ENCODE measurements at places on chromosomes 6 and 20. TPM values are rescaled to one million over a fixed set of nuclear protein-coding genes. Genes with fewer than 3 reads are reported as not detected.

Gene TSHZ2
- total RNA-seq, result 34.1 TPM

GRCh38 chr6:89775150-89775549 lies 44.4 kb downstream of the MDN1 start:
- no peak overlapping the region for H3K27ac ChIP-seq
- H3K36me3 ChIP-seq, result peaks cover 35% of the 10 kb centered on the region
- no peaks in the 10 kb centered on the region for H3K27me3 ChIP-seq
- H3K4me1 ChIP-seq, result no peaks in the 10 kb centered on the region

DNA sequence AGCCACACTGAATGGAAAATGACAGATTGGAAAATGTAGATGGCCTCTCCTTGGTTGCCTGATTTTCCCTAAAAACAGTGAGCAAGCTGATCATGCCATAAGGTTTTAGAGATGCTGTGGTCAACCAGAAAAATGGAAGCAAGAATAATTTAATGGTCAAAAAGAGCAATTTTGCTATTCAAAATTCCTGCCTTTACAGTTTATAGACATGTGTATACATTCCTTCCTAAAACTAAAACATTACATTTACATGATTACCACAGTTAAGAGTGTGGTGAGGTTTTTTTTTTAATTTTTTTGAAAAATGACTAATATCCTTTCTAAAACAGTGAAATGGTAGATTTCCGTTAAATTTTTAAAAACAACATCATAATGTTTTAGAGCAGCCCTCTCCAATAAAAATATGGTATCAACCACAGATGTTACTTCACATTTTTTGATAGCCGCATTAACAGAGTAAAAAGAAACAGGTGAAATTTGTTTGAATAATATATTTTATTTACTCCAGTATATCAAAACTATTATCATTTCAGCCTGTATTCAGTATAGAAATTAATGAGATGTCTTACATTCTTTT lies 407.0 kb upstream of the SOX4 start:
- no peak overlapping the region for H3K4me3 ChIP-seq
- no peak overlapping the region for H3K27ac ChIP-seq
- peaks cover 12% of the 10 kb centered on the region for H3K4me1 ChIP-seq
- H3K27me3 ChIP-seq, result no peaks in the 10 kb centered on the region

Gene SLC22A7
- total RNA-seq, result not detected

Gene POU5F1
- not detected for total RNA-seq

Gene ADA
- 54.9 TPM for total RNA-seq

Gene FOXC1
- total RNA-seq, result not detected

DNA sequence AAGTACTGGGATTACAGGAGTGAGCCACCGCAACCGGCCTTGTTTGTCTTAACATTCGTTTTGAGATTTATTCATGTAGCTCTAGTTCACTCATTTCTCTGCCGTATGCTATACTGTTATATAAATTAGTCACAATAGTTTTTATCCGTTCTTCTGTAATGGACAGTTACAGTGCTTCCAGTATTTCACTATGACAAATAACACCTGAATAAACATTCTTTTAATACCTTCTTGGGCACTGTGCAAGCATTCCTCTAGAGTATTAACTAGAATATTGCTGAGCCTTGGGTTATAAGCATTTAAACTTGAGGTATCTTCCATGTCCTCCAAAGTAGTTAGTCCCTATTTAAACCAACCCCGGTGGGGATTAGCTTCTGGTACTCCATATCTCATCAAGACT lies 45.6 kb downstream of the STK38 start:
- no peak overlapping the region for H3K4me3 ChIP-seq
- DNase-seq, result no peak
- peaks cover 23% of the 10 kb centered on the region for H3K36me3 ChIP-seq
- H3K27me3 ChIP-seq, result no peaks in the 10 kb centered on the region
- H3K27ac ChIP-seq, result no peak overlapping the region

GRCh38 chr6:152086223-152086873 lies 278.9 kb downstream of the ESR1 start:
- H3K4me3 ChIP-seq, result no peak overlapping the region
- no peak for DNase-seq
- no peaks in the 10 kb centered on the region for H3K36me3 ChIP-seq

DNA sequence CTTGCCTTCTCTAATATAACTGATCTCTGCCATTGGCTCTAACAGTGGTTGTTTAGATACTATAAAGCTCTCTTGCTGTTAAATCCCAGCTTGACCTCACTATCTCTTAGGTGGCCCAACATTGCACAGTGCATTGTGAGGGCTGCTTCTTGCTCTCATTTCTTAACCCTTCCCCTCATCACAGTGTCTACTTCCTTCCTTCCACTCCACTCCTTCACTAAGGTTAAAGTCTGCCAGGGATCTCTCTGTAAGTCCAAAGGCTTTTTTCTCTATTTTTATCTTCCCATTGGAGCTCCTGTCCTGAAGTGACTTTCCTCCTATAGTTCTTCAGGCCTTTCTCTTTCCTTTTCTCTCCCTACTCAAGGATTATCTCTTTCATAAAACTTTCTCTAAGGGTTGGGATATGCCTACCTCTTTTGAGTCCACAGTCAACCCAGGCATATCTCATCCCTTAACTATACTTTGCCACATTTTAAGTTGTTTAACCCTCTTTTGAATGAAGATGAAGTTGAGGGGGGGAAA lies 4.0 kb upstream of the TBC1D22B start:
- H3K27me3 ChIP-seq, result no peaks in the 10 kb centered on the region
- peaks cover 12% of the 10 kb centered on the region for H3K4me1 ChIP-seq
- no peaks in the 10 kb centered on the region for H3K36me3 ChIP-seq
- DNase-seq, result no peak
- H3K27ac ChIP-seq, result no peak overlapping the region

DNA sequence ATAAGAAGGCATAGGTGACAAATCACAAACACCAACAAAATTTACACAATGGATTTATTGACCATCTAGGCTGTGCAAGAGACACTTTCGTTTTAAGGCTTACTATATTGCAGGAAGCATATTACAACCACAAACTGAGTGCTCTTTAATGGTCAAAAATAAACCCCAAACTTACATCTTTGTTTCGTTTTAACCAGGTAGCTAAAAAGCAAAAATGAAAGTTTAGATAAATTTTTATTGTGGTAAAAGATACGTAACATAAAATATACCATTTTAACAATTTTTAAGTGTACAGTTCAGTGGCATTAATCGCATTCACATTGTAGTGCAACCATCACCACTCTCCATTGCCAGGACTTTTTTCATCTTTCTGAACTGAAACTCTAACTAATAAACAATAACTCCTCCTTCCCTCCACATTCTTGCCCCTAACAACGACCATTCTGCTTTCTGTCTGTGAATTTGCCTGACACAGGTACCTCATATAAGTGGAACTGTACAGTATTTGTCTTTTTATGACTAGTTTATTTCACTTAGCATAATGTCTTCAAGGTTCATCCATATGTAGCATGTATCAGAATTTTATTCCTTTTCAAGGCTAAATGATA lies 32.3 kb upstream of the DUSP22 start:
- H3K4me3 ChIP-seq, result no peak overlapping the region
- peaks cover 40% of the 10 kb centered on the region for H3K4me1 ChIP-seq
- H3K27me3 ChIP-seq, result no peaks in the 10 kb centered on the region
- H3K27ac ChIP-seq, result no peak overlapping the region

GRCh38 chr6:11764250-11764604 lies 14.4 kb downstream of the ADTRP start:
- no peak for DNase-seq
- no peak overlapping the region for H3K4me3 ChIP-seq
- H3K27ac ChIP-seq, result no peak overlapping the region
- H3K27me3 ChIP-seq, result peaks cover 2% of the 10 kb centered on the region
- no peaks in the 10 kb centered on the region for H3K36me3 ChIP-seq

- no peaks in the 10 kb centered on the region for H3K36me3 ChIP-seq
- H3K27me3 ChIP-seq, result peaks cover 3% of the 10 kb centered on the region
- DNase-seq, result no peak
- peaks cover 11% of the 10 kb centered on the region for H3K4me1 ChIP-seq
- peak overlapping the region; percentile 93 for H3K27ac ChIP-seq
Measured at GRCh38 chr6:84227044-84227433, 404 bp downstream of the CEP162 start.

- H3K36me3 ChIP-seq, result no peaks in the 10 kb centered on the region
- no peaks in the 10 kb centered on the region for H3K27me3 ChIP-seq
- no peak for DNase-seq
- H3K4me3 ChIP-seq, result no peak overlapping the region
- H3K4me1 ChIP-seq, result no peaks in the 10 kb centered on the region
Measured at GRCh38 chr6:170049641-170050561, 241.0 kb downstream of the DLL1 start.

GRCh38 chr6:144155529-144155928 lies 5.2 kb downstream of the STX11 start:
- no peak for DNase-seq
- no peak overlapping the region for H3K27ac ChIP-seq
- no peaks in the 10 kb centered on the region for H3K27me3 ChIP-seq
- peaks cover 56% of the 10 kb centered on the region for H3K36me3 ChIP-seq
- peaks cover 51% of the 10 kb centered on the region for H3K4me1 ChIP-seq
- no peak overlapping the region for H3K4me3 ChIP-seq

- H3K27me3 ChIP-seq, result no peaks in the 10 kb centered on the region
- no peak overlapping the region for H3K4me3 ChIP-seq
- DNase-seq, result no peak
- H3K36me3 ChIP-seq, result peaks cover 44% of the 10 kb centered on the region
Measured at GRCh38 chr20:37204056-37204455, 24.7 kb upstream of the MROH8 start.

Gene TNFRSF6B
- total RNA-seq, result not detected

GRCh38 chr6:158152659-158153058 lies 15.4 kb downstream of the SERAC1 start:
- no peak overlapping the region for H3K27ac ChIP-seq
- no peak overlapping the region for H3K4me3 ChIP-seq
- no peak for DNase-seq

GRCh38 chr6:83430611-83431544 lies at the start of gene ME1:
Gene ME1, minus strand, starts transcription at chr6:83431051. Its CDS starts 97 bp downstream, at chr6:83430954.
- peak; percentile 32 for DNase-seq
- no peaks in the 10 kb centered on the region for H3K36me3 ChIP-seq
- peaks cover 30% of the 10 kb centered on the region for H3K27me3 ChIP-seq

DNA sequence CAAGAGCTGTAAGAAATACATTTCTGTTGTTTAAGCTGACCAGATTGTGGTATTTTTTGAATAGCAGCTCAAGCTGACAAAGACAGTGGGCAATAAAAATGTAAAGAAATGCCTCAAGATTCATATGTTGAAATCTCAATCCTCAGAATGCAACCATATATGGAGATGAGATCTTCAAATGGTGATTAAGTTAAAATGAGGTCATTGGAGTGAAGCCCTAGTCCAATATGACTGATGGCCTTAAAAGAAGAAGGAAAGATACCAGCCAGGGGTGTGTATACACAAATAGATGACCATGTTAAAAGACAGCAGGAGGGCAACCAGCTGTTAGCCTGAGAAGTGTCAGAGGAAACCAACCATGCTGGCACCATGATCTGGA lies 7.1 kb upstream of the DDO start:
- peaks cover 37% of the 10 kb centered on the region for H3K27me3 ChIP-seq
- H3K27ac ChIP-seq, result no peak overlapping the region
- DNase-seq, result no peak
- no peak overlapping the region for H3K4me3 ChIP-seq
- H3K36me3 ChIP-seq, result no peaks in the 10 kb centered on the region

DNA sequence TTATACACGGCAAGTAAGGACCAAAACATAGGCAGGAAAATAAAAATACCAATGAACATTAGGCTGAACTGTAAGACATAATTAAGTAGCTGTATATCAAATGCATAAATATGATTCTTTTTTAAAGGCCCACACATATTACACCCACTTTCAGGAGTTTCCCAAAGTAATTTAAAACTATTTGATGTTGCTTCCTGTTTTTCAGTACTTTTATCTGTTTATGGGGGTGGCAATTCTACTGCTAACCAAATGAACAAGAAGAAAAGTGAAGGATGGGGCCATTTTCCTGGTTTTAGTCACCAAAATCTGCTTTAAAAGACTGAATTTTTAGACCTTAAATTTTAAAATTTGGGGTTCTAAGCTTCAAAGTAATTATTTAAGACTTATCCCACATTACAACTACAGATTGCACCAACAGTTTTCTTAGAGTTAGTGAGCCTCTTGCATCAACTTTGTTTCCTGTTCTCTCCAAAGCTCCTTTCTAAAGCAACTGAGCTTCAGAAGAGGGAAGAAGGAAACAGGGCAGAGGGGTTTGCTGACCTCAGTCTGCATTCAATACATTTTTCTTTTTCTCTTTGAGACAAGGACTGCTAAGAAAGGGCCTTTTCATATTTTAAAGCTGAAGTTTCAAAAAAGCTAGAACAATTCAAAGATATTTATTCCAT lies 191.0 kb downstream of the BACH2 start:
- H3K4me1 ChIP-seq, result peaks cover 91% of the 10 kb centered on the region
- no peak for DNase-seq
- H3K36me3 ChIP-seq, result peaks cover 22% of the 10 kb centered on the region
- peak overlapping the region; percentile 13 for H3K4me3 ChIP-seq

GRCh38 chr20:3767110-3767426 lies 485 bp downstream of the ADISSP start:
- peak overlapping the region; percentile 82 for H3K4me3 ChIP-seq
- H3K36me3 ChIP-seq, result no peaks in the 10 kb centered on the region
- H3K4me1 ChIP-seq, result peaks cover 33% of the 10 kb centered on the region
- peak; percentile 43 for DNase-seq

GRCh38 chr20:17473659-17474058 lies 57.5 kb downstream of the BFSP1 start:
- no peak overlapping the region for H3K27ac ChIP-seq
- H3K4me3 ChIP-seq, result no peak overlapping the region
- H3K4me1 ChIP-seq, result no peaks in the 10 kb centered on the region

Gene EPPIN
- total RNA-seq, result not detected

DNA sequence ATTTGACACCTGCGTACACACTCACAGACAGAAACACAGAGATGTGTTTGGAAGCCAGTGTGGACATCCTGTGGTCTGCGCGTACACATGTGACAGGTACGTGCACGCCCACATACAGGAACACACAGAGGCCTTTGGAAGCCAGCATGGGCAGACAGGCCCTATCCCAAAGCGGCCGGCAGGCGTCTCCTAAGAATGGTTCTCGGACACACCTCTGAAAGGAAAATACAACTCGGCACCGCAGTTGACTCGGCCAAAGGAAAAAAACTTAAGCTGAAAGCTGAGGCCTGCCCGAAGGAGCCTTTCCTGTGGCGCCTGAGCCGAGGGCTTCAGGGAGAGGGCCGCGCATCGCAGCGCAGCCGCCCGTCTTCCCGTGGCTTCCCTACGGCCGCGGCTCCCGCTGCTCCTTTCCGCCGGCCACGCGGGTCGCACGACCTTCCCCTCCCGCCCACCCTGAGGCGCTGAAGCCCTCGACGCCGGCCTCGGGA lies 1.4 kb upstream of the CEP43 start:
- peak overlapping the region; percentile 86 for H3K4me3 ChIP-seq
- H3K4me1 ChIP-seq, result peaks cover 26% of the 10 kb centered on the region
- no peak overlapping the region for H3K27ac ChIP-seq
- no peaks in the 10 kb centered on the region for H3K27me3 ChIP-seq

Gene RAD21L1
- not detected for total RNA-seq

Gene RSPH4A
- not detected for total RNA-seq

Gene BHLHE23
- not detected for total RNA-seq
